Activated T-helper 1 cell treated with anti-CD3 and anti-CD28 coated beads, Interleukin-2, amount 50 U/mL, for 16 hours (primary cell): ENCODE measurements at places on chromosomes 2 and 18.
A peak's percentile ranks its signal among the peaks of the same experiment; 100 is the strongest.

DNA sequence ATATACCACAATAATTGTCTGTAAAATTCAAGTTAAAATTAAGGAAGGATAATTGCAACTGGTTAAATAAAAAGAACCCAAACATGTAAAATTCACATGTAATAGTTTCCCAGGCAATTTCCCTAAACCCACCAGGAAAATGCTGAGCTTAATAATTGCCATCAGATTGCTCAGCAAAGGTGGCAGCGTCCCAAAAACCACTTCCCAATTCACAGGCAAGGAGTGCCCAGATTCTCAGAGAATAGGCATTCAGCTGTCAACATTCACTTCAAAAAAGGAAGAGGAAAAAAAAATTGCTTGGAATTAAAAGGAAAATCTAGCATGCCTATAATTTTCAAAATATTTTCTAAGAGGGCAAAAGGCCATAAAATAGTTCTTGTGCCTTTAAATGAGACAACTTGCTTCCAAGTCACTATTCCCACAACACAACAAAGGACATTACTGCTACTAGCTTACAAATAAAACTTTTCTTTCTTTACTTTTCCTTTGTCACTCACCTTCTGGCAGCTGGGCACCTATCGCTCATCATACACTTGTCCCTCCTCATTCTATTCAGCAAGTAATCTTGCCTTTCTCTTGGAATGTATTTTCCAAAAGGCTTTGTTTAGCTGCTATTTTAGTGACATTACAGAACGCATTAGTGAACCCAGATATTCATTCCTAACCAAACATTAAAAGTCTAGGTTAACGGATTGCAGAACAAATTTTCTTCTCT lies 15.2 kb downstream of the SRBD1 start:
- DNase-seq: no peak

DNA sequence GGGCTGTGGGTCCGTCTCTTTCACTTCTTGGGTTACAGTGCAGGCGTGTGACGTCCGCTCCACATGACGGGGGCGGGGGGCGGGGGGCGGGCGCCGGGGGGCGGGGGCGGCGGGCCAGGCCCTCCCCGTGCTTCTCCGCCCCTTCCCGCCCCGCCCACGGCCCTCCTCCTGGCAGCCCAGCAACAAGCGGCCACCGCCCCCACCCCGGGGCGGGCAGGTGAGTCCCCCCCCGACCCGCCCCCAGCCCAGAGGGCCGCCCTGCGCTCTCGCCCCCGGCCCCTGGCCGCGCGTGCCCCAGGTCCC lies 3.6 kb downstream of the ZNF516 start:
- peak; percentile 42 for DNase-seq

- no peak for DNase-seq
Observed at GRCh38 chr2:63012541-63012940, 38.1 kb upstream of the OTX1 start.

DNA sequence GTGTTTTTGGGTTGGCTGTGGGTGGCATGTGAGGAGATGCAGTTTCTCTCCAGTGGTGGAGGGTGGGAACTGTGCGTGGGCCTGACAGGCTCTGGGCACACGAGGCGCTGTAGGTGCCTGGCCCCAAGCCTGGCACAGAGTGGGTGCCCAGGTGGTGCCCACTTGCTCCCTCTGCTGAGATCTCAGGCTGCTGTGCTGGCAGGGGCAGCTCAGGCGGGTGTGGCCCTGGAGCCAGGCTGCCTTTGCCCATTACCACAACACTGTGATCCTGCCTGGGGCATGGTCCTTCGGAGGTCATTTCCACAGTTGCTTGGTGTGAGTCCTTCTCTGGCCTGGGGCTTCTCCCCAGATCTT lies 20.4 kb downstream of the TSHZ1 start:
- no peak for DNase-seq

GRCh38 chr2:193793914-193794313 lies 1599.2 kb upstream of the TMEFF2 start:
- DNase-seq: no peak

GRCh38 chr18:9771261-9771976 lies 63.3 kb downstream of the RAB31 start:
- no peak for DNase-seq

GRCh38 chr2:216803791-216804190 lies 56.1 kb downstream of the TNP1 start:
- DNase-seq: no peak

GRCh38 chr2:167254721-167255120 lies 366.4 kb downstream of the XIRP2 start:
- no peak for DNase-seq

- DNase-seq: no peak
Observed at GRCh38 chr2:59851836-59852475, 701.5 kb downstream of the BCL11A start.

DNA sequence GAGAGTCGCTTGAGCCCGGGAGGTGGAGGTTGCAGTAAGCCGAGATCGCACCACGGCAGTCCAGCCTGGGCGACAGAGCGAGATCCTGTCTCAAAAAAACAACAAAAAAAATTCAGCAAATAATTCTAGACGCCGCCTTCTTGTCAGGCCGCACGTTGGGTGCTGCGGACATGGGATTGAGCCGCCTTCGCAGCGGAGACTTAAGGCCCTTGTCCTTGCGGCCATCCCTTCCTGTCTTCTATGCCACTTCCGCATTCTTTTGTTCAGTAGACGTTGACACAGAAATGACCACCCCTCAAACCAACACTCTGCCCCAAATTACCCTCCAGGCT lies 15.8 kb downstream of the PTPN18 start:
- no peak for DNase-seq

DNA sequence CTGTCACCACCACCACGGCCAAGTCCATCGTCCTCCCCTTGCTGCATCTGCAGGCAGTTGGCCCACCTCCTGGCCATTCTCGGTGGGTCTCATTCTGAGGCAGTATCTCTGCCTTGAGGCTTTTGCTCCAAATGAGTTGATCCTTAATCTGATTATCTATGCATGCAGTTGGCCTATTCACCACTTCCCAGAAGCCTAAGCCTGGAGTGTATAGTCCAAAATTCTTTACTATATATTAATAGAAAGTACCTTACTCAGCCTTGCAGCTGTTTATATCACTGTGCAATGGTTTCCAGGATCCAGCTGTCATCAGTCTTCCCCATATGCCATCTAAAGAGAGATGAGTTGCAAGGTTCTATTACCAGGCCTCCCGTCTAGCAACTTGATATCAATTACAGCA lies 292.4 kb downstream of the SS18 start:
- no peak for DNase-seq

- no peak for DNase-seq
Observed at GRCh38 chr2:67694445-67694844, 297.3 kb downstream of the ETAA1 start.

- DNase-seq: no peak
Observed at GRCh38 chr2:42195559-42195958, 26.4 kb downstream of the EML4 start.

GRCh38 chr2:76501641-76502040 lies 790.9 kb upstream of the GCFC2 start:
- no peak for DNase-seq

DNA sequence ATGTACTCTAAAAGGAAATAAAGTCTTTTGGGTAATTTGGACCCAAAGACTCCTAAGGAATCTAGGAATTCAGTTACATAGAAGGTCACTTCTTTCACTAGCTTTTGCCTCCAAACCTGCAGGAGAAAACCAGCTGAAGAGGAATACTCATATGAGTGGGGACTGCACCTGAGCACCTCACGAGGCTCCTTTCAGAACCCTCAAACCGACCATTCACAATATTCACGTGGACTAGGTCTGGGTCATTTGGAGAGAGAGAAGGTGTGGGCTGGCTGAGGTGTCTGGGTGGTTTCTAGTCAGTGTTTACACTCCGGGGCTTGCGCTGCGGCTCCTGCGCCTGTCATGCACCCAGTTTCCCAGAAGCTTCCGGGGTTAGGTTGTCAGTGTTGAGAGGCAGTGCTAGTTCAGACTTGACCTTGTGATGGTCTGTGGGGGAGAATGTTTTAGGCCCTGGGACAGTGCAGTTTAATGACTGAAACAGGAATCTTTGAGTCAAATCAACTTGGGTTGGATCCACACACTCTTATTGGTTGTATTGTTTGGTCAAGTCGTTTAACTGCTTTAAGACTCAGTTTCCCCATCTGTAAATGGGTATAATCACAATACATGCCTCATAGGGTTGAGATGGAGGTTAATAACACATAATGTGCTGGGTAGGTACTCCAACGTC lies 78.4 kb downstream of the LIMS1 start:
- DNase-seq: peak; percentile 34

GRCh38 chr2:148615381-148615841 lies 29.1 kb upstream of the EPC2 start:
- no peak for DNase-seq

- no peak for DNase-seq
Observed at GRCh38 chr2:134582547-134582899, 136.3 kb downstream of the TMEM163 start.

DNA sequence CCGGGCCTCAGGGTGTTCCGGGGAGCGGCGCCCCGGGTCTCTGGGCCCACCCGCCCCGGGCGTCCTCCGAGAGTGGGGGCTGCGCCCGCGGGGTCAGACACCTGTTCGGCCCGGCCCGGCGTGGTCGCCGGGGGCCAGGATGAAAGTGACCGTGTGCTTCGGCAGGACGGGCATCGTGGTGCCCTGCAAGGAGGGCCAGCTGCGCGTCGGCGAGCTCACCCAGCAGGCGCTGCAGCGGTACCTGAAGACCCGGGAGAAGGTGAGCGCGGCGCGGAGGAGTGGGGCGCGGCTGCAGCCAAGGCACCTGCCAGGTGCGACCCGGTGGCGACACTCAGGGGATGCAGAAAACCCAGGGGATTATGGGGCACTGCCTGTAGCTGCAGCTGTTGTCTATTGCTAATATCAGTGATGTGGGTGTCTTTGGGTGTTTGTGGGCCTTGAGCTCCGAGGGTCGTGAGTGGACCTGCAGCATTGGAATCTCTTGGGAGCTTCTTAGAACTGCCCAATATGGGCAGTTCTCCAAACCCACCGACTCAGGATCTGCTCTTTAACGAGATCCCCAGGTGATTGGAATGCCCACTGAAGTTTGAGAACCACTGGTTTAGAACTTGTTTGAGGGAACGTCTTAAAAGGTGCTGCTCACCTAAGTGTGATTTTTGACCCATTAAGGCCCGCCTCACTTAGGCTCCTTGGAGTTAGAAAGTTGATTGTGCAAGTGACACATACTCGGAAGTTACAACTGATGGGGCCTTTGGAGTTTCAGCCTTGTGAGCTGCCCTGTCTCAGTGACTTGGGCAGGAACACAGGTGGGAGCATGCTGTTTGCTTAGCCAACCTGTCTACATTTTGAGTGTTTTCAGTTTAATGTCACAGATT lies 823 bp downstream of the PARD3B start:
- no peak for DNase-seq

- no peak for DNase-seq
Observed at GRCh38 chr2:174138161-174138560, 110.2 kb downstream of the OLA1 start.

DNA sequence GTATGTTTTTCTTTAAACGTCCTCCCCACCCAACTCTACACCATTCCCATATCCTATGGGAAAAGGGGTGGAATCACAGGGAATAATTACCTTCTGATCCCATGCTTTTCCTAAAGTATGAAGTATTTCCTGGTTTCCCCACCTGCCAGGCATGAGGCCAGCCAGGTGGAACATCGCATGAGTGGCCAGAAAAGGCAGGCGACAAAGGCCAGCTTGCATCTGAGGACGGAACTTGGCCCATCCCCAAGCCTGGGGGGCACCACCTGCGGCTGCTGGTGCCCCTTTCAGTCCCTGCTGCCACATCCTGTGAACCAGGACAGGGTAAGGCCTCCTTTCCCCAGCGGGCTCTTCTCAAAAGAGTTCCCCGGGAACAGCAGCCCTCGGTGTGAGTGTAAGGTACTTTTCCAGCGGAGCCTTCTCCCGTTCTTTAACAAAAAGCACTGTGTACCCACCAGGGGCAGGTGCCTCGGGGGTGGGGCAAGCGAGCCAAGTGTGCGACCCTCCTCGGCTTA lies 1.2 kb upstream of the ERFE start:
- DNase-seq: no peak

DNA sequence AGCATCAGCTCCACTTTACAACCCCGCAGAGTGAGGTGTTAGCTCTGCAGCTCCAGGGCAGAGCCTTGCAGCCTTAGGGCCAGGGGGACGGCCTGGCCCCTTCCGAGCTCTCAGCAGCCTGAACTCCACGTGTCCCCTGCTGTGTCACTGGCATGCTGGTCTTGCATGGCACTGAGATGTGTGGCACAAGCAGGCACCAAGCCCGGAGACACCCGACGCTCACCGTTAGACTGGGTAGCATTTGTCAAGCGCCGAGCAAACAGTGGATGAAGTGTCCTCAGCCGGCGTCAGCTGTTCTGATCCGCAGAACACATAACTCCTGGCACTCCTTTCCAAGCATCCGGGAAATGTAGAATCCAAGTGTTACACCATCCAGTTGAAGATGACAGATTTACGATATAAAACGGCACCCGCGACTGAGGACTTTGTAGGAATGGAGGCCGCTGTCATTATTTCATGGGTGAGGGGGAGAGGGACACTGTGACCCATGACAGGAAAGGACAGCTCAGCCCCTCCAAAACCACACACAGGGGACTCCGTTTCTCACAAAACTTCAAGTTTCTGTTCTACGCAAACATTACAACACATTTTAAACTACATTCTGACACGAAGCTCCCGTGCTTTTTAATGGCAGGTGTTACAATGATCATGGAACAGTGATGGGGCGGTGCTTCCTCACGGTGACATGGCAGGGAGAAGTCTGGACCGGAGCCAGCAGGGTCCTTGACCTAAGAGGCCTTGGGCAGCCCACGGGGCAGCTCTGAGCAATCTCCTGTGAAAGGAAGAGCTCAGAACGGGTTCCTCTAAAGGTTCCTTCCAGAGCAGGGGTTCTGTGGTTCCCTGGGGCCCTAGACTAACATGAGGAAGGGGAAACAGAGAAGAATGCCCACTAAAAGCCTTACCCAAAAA lies 89.4 kb downstream of the HDAC4 start:
- DNase-seq: no peak

GRCh38 chr2:157271590-157272203 lies 14.2 kb downstream of the GALNT5 start:
- no peak for DNase-seq
